Activated T-helper 1 cell treated with anti-CD3 and anti-CD28 coated beads, Interleukin-2, amount 50 U/mL, for 16 hours (primary cell): ENCODE measurements at places on chromosomes 3 and 15.

DNA sequence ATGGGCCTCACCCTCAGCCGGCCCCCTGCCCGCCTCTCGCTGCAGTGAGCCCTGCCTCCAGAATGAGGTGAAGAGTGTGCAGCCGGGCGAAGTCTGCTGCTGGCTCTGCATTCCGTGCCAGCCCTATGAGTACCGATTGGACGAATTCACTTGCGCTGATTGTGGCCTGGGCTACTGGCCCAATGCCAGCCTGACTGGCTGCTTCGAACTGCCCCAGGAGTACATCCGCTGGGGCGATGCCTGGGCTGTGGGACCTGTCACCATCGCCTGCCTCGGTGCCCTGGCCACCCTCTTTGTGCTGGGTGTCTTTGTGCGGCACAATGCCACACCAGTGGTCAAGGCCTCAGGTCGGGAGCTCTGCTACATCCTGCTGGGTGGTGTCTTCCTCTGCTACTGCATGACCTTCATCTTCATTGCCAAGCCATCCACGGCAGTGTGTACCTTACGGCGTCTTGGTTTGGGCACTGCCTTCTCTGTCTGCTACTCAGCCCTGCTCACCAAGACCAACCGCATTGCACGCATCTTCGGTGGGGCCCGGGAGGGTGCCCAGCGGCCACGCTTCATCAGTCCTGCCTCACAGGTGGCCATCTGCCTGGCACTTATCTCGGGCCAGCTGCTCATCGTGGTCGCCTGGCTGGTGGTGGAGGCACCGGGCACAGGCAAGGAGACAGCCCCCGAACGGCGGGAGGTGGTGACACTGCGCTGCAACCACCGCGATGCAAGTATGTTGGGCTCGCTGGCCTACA, 8.5 kb downstream of the GRM2 start:
- no peak for DNase-seq

GRCh38 chr3:127722091-127722784, 49.5 kb downstream of the ABTB1 start:
- DNase-seq: no peak

DNA sequence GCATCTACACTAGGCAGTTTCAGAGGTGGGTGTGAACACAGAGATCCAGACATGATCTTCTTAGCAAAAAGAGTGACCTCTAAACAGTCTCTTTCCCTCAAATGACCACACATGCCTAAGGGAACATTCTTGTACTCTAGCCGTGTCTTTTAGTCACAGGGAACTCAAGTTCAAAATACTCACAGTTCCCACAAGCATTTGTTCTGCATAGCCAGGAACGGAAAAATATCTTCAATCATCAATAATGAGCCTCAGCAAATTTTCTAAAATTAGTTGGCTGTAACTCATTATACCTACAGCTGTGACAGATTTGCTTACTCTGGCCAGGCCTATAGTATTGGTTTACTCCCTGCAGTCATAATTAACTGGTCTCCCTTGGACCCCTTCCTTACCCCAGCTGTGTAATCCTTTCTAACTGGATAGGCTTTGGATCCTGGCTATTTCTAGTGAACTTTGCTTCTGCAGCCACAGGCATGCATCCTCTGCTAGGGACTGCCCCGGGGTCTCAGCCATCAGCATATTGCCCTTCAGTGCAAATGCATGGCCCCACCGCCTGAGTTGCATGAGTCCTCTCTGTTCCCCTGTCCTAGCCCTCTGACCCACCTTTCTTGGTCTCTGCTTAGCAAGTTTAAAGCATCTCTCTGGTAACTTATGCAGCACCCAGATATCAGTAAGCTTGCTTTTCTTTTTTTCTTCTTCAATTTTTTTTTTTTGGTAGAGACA, 56.0 kb upstream of the HACD2 start:
- no peak for DNase-seq

DNA sequence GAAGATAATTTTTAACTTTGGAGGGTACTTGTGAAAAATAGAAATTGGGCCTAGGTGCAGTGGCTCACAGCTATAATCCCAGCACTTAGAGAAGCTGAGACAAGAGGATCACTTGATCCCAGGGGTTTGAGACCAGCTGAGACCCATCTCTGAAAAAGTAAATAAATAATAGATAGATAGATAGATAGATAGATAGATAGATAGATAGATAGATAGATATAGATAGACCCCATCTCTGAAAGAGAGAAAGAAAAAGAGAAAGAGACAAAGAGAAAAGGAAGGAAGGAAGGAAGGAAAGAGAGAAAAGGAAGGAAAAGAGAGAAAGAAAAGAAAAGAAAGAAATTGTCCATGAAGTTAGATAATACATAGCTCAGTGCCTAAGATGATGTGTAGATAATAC, 35.5 kb downstream of the MRPS25 start:
- DNase-seq: no peak

DNA sequence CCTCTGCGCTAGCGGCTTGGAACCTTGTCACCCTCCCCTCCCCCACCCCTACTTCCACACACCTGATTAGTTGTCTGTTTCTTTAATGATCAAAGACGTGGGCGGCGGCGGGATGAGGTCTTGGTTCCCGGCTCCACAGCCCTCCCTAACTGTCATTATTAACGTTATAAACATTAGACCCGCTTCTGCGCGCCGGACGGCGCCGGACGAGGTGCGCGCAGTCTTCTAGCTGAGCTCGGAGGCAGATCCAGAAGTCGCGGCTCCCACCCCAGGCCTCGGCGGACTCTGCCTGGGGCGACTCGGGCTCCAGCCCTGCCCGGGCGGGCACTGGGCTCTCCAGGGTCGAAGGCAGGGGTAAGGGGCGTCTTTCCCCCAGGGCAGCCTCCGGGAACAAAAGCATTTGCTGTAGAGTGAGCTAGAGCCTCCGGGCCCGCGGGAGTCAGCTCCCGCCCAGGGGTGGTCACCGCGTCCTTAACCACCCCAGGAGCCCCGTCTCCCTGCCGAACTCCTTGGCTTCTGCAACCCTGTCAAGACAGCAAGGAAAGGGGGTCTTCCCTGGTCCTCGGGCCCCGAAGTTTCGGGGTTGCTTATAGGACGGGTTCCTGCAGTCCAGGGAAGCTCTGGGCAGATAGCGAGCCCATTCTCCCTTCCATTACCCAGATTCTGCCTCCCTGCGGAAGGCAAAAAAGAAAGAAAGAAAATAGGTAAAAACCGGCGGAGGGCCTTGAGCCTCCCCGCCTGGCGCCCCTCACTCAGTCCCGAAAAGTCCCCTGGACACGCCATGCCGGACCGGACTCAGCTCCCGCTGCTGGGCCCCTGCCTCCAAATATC, 2.2 kb upstream of the ISLR2 start:
- DNase-seq: no peak

GRCh38 chr3:37251993-37252392, 77.6 kb upstream of the LRRFIP2 start:
- no peak for DNase-seq
